Upper lobe of right lung (tissue), 1 donor: ENCODE measurements at places on chromosomes 1 and 21. TPM values are rescaled to one million over a fixed set of nuclear protein-coding genes. Genes with fewer than 3 reads are reported as not detected.

Gene SMIM11
- total RNA-seq = 21.8 TPM

Gene ARHGEF2
- 220 TPM for total RNA-seq

Gene DIPK1A
- 4.6 TPM for total RNA-seq

Gene LHX8
- total RNA-seq = not detected

Gene FHAD1
- total RNA-seq = 2.4 TPM

DNA sequence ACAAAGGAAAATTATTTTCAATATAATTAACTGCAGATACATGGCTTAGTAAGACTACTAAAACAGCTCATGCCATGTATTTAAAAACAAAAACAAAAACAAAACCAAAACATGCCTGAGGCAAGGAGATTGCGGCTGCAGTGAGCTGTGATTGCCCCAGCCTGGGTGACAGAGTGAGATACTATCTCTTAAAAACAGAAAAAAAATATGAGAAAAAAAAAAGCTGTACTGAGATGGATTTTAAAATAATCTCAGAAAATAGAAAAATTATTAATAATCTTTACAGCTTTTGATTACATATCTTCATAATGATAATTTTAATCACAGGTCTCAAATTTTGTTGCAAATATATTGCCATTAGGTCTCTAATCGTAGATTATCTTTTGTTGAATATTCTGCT is 24.0 kb upstream of the LIN9 start:
- H3K36me3 ChIP-seq = no peaks in the 10 kb centered on the region
- peaks cover 5% of the 10 kb centered on the region for H3K27me3 ChIP-seq
- H3K4me3 ChIP-seq = no peak overlapping the region
- no peak for DNase-seq
- no peaks in the 10 kb centered on the region for H3K4me1 ChIP-seq

GRCh38 chr1:225987491-225988316 is 11.4 kb downstream of the SDE2 start:
- no peaks in the 10 kb centered on the region for H3K27me3 ChIP-seq
- no peak for DNase-seq
- H3K4me3 ChIP-seq = no peak overlapping the region
- no peak overlapping the region for H3K27ac ChIP-seq

DNA sequence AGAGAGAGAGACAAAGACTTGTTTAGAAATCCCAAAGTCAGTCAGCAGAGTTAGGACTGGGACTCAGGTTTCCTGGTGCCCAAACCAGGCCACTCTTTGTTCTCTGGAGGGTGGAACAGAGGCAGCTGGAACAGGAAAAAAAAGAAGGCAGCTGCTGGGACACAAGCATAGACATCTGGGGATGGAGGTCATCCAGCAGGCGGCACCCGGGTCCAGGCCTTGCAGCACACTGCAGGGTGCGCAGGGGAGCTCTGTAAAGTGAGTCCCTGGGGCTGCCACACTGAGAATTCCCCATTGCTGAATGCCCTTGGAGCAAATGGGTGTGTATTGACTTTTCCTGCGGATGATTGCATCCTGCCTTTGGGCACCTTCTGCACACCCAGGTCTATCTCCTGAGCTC is 222.9 kb upstream of the CSF3R start:
- H3K27ac ChIP-seq = no peak overlapping the region
- no peak for DNase-seq
- peaks cover 27% of the 10 kb centered on the region for H3K27me3 ChIP-seq
- H3K4me3 ChIP-seq = no peak overlapping the region
- H3K4me1 ChIP-seq = no peaks in the 10 kb centered on the region

DNA sequence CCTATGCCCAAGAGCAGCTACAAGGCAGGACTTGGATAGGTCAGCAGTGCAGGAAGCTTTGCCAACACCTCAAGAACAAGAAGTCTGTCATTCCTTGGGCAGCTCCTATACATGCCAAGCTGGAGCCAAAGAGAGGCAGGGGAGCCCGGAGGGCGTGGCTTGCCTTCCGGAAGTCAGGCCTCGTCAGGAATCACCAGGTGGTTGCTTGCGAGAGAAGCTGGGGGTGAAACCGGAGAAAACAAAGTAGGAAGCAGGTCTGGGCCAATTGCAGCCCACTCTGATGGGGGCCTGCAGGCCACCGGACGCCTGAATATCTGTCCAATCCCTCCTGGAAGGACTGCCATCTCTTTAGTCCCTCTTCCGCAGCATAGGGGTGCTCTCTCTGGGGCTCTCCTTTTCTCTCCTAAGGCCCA is 794 bp upstream of the FAM76A start:
- peak overlapping the region; percentile 91 for H3K27ac ChIP-seq
- H3K27me3 ChIP-seq = no peaks in the 10 kb centered on the region
- H3K36me3 ChIP-seq = peaks cover 10% of the 10 kb centered on the region
- peak overlapping the region; percentile 93 for H3K4me3 ChIP-seq

DNA sequence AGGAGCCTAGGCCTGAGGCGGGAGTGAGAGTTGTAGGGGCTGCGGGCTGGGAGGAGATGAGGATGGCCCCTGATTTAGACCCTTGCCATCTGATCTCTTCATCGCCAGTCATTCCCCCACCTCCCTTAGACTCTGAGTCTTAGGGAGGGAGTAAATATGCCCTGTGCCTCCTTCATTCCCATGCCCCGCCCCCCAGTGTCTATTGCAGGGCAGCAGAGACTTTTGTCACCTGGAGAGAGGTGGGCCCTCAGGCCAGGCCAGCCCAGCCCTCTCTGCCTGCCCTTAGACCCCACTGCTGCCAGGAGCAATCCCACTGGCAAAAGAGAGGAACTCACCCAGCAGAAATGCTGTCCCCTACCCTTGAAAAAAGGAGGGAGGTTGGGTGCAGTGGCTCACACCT is 3.2 kb upstream of the MFAP2 start:
- no peak for DNase-seq
- peaks cover 23% of the 10 kb centered on the region for H3K36me3 ChIP-seq
- H3K4me1 ChIP-seq = no peaks in the 10 kb centered on the region
- no peak overlapping the region for H3K27ac ChIP-seq
- H3K4me3 ChIP-seq = no peak overlapping the region

DNA sequence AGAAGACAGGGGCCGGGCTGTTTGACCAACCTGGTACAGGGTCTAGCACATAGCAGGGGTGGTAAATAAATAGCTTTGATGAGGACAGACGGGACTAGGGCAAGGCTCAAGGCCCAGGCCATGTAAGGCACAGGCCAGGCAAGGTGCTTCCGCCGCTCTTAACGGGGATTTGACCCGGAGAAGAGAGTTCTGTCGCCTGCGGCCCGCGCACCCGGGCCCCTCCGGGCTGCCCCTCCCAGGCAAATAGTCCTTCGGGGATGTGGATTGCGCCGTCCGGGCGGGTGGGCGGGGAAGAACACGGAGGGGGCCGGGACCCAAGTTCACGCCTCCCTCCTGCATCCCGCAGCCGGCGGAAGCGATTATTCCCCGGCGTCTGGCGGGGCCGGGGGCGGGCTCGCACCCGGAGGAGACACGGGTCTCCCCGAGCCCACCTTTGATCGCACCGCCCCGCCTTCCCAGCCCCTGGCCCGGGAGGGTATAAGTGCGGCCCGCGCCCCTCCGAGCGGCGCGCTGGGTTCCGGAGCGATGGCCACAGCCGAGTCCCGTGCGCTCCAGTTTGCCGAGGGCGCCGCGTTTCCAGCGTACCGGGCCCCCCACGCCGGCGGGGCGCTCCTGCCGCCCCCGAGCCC is at the start of gene MIXL1:
TSS of gene MIXL1 (plus strand) at position 508 of the 629 bp plus-strand sequence. CDS start at position 526, 18 bp downstream.
- peak within 1 kb of the TSS; percentile 49 for H3K4me3 ChIP-seq
- no peak within 1 kb of the TSS for H3K27ac ChIP-seq
- no peak for DNase-seq
- peaks cover 7% of the 10 kb centered on the region for H3K4me1 ChIP-seq

DNA sequence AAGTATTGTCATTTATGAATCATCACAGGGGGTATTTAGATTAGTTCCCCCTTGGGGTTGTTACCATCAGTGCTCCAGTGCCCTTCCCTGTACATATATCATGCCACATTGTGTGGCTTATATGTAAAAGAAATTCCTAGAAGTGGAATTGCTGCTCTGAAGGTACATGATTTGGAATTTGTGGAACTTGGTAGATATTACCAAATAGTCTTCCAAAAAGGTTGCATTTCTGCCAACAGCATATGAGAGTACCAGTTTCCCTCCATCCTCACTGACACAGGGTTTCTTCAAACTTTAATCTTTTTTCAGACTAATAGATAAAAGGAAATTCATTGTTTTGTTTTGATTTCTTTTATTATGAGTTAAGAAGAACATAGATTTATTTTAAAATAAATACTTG is 41.3 kb downstream of the AKNAD1 start:
- H3K27ac ChIP-seq = peak overlapping the region; percentile 80
- H3K4me3 ChIP-seq = no peak overlapping the region
- H3K4me1 ChIP-seq = no peaks in the 10 kb centered on the region
- DNase-seq = no peak
- peaks cover 17% of the 10 kb centered on the region for H3K36me3 ChIP-seq
- H3K27me3 ChIP-seq = no peaks in the 10 kb centered on the region

DNA sequence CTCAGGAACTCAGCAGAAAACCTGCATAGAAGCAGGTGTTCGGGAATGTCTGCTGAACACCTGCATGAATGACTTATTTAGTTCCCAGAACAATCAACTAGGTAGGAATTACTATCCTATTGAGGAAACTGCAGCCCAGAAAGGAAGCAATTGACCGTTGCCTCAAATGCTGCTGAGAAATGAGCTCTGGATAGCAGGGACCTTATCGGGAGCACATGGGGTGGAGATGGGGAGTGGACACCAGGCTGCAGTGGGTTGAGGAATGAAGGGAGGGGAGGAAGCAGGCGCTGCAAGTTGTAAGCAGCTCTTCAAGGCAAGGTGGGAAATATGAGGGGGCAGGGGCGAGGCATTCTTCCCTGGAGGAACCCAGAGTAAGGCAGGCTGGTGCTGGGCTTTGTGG is 10.8 kb upstream of the CDCP2 start:
- no peak overlapping the region for H3K27ac ChIP-seq
- H3K36me3 ChIP-seq = no peaks in the 10 kb centered on the region
- no peak overlapping the region for H3K4me3 ChIP-seq

DNA sequence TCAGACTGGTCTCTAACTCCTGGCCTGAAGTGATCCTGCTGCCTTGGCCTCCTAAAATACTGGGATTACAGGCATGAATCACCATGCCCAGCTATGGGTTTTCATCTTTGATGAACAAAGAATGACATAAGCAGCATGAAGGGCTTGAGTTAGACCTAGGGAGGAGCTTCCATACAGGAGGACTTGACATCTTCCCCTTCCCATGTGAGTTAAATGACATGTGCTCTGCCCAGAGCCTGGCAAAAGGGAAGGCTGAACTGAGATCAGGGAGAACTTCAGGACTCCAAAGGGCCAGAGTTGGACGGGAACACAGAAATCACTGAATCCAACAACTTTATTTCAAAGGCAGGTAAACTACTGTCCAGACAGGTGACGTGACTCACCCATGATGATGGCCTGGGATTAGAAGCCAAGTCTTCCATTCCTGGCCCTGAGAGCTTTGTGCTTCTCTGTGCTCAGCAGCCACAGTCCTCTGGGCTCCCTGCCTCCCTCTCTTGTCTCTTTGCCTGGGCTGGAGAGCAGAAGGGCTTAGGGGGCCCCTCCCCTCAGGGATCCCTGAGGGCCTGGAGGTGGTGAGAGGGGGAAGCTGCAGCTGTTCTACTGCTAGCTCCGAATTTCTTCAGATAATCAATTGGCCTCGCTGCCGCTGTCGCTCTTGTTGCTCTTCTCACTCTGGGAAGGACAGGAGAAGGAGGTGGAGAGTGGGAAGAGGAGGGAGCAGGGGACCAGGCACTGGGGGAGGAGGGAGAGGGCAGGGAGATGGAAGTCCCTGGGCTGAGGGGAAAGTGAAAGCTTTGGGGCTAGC is 7.6 kb downstream of the NHLH1 start:
- H3K27ac ChIP-seq = no peak overlapping the region
- no peaks in the 10 kb centered on the region for H3K27me3 ChIP-seq
- H3K4me3 ChIP-seq = no peak overlapping the region
- H3K36me3 ChIP-seq = no peaks in the 10 kb centered on the region
- DNase-seq = no peak

DNA sequence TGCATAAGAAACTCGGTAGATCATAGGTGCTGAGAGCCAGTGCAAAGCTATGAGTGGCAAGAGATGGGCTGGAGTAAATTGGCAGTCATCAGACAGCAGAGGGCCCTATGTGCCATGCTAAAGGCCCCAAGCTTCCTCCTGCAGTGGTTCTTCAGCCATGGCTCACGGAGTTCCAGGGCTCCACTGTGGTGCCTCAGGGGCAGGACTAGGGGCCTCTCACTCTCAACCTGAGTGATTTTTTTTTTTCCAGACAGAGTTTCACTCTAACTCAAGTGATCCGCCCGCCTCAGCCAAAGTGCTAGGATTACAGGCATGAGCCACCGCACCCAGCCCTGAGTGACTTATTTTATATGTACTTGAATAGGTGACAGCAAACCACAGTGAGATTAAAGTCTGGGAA is 10.4 kb upstream of the GJA8 start:
- H3K4me3 ChIP-seq = no peak overlapping the region
- no peaks in the 10 kb centered on the region for H3K27me3 ChIP-seq
- no peaks in the 10 kb centered on the region for H3K36me3 ChIP-seq

GRCh38 chr1:1164701-1165451 is 8.8 kb upstream of the TTLL10 start:
- H3K36me3 ChIP-seq = no peaks in the 10 kb centered on the region
- H3K4me1 ChIP-seq = peaks cover 4% of the 10 kb centered on the region
- H3K4me3 ChIP-seq = peak overlapping the region; percentile 48
- H3K27ac ChIP-seq = no peak overlapping the region
- DNase-seq = no peak

DNA sequence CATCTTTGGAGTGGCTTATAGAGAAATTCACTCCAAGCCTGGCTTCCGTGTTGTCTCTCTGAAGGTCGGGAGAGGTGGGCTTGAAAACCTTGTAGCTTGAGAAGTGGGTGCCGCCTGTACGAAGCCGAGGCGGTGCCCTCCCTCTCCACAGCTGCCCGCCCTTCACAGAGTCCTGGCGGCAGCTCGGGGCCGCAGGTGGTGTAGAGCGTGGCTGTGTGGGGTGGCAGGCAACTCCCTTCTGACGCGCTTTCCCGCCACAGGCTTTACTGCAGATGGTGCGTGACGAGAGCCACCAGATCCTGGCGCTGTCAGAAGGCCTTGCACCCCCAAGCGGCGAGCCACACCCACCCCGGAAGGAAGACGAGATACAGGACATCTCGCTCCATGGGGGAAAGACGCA is 33.1 kb upstream of the DIP2A start:
- peaks cover 31% of the 10 kb centered on the region for H3K36me3 ChIP-seq
- no peak for DNase-seq
- peak overlapping the region; percentile 36 for H3K27ac ChIP-seq
- no peak overlapping the region for H3K4me3 ChIP-seq
- H3K27me3 ChIP-seq = no peaks in the 10 kb centered on the region
- no peaks in the 10 kb centered on the region for H3K4me1 ChIP-seq

DNA sequence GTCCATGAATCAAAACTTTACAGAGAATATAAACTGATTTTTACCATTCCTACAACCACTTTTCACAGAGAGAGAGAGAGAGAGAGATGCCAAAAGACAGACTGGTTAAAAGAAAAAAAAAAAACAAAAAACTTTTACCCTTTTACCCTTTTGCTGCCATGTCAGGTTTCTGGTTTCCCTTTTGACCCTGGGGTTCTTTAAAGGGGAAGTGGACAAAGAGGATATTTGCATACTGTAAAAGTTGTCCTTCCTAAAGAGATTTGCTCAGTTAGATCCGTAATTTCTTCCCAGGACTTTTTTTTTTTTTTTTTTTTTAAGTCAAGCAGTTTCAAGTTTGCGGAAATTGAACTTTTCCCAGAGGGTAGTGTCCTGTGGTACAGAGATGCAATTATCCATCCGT is 287.8 kb upstream of the RGS18 start:
- no peaks in the 10 kb centered on the region for H3K36me3 ChIP-seq
- no peak for DNase-seq
- no peak overlapping the region for H3K4me3 ChIP-seq
- no peaks in the 10 kb centered on the region for H3K4me1 ChIP-seq

GRCh38 chr1:235315735-235316134 is 12.2 kb downstream of the ARID4B start:
- no peak overlapping the region for H3K27ac ChIP-seq
- H3K36me3 ChIP-seq = peaks cover 10% of the 10 kb centered on the region
- no peak for DNase-seq
- no peaks in the 10 kb centered on the region for H3K27me3 ChIP-seq
- no peak overlapping the region for H3K4me3 ChIP-seq
- H3K4me1 ChIP-seq = peaks cover 38% of the 10 kb centered on the region
